CD4-positive, alpha-beta T cell treated with Interleukin-17A for 1 hour (primary cell): ENCODE measurements at places on chromosomes 7 and 10.

GRCh38 chr10:71360735-71361134 lies 36.0 kb upstream of the CDH23 start:
- DNase-seq = no peak

- DNase-seq = no peak
Measured at GRCh38 chr10:35789996-35790395, 147.9 kb upstream of the FZD8 start.

DNA sequence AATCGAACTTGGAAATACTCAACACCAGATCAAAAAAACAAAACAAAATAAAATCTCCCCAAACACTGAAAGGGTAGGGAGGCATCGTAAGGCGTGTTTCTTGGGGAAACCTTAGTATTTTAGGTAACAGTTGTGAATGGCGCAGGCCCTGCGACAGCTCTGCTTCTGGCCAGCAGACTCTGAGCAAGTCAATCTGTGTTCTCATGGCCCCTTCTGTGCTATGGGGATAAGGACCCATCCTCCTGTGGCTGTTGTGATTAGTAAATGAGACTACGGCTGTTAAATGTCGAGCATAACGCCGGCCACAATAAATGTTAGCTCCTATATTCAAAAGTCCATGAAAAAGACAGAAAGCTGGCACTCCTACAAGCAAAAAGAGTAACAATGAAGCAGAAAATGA lies 27.0 kb downstream of the RPP38 start:
- DNase-seq = no peak

- DNase-seq = no peak
Measured at GRCh38 chr10:118473305-118473960, 122.0 kb downstream of the PRLHR start.

GRCh38 chr10:49628599-49628998 lies 14.8 kb downstream of the CHAT start:
- no peak for DNase-seq

DNA sequence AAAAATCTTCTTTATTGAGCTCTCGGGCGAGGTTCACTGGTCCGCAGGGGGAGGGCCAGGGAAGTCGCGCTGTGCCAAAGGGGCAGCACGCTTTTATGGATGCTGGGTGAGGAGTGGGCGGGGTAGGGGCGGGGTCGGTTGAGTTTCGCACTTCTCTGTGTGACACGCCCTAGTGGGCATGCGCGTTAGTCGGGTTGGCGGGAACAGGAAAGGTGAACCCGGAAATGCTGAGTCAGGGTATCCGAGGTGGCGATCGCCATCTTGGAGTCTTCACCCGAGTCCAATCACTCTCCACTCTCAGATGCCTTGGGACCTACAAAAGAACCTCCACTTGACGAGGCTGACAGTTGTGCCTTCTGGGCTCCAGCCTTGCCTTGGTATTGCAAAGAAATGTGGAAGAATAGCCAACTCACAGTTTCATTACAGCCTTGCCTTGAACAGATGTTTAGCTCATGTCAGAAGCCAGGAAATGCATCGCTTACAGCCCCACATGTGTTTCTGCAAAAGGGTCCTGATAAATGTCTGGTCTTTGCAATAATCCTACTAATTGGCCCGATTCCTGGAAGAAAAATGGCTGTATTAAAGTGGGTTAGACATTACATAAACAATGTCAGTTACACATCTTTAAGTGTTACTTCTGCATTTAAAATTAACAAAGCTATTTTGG lies 64.1 kb downstream of the AHR start:
- DNase-seq = no peak

- DNase-seq = no peak
Measured at GRCh38 chr7:122352454-122352853, 47.9 kb upstream of the FEZF1 start.

GRCh38 chr7:42107484-42108240 lies 129.3 kb downstream of the GLI3 start:
- DNase-seq = no peak

DNA sequence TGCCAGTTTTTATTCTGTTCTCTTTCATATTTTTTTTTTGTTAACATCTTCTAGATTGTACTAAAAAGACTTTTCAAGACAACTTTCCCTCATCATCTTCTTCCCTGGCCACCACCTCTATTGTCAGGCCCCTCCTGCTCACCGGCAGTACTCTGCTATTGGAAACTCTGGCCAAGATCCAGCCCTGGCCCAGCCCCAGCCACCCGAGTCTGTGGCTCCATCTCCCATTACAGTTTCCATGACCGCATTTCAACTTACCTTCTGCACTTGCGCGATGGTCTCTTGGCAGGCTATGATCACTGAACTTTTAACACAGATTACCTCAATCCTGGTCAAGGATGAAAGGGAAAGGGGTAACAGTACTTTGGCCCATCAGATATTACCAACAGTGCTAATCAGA lies 137.7 kb upstream of the POM121L12 start:
- DNase-seq = no peak
